ENCODE measurements at places on chromosomes 5 and 9.

DNA sequence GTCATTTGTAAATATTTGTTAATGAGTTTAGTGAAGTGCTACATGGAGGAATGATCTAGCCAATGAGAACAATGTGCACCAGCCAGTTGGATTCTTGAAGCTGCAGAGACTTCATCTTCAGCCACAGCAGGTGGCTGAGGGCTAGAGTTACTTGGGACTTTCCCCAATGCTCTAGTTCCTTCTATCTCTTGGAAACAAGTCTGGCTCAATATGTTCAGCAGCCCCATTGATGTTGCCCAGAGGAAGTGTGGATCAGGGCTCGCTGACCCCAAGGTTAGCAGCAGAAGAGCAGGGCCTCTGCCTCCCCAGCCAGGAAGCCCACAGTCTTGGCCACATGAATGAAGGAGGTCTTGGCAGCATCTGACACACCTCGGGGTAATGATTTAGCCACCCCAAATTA is 117.5 kb downstream of the SLC1A3 start:
- DNase-seq: no peak

- DNase-seq: no peak
These were observed 27.8 kb downstream of the CSF1R start for GRCh38 chr5:150058480-150059126.

DNA sequence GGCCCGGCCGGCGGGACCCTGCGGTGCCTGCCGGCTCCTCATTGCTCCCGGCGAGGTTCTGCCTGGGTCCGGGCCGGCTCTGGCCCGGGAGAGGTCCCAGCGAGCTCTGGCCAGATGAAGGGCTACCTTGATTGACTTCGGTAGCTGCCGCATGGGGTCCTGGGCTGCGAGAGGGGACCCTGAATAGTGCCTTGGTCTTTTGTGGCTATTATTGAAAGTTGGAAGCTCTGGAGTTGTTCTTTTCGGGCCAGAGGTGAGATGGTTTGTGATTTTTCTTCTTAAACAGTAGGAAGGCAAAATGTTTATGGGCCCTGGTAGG is 635 bp downstream of the NAA35 start:
- DNase-seq: no peak

GRCh38 chr5:94893412-94894135 is 275.1 kb downstream of the SLF1 start:
- DNase-seq: no peak

GRCh38 chr5:174145821-174146220 is 100.3 kb downstream of the NSG2 start:
- no peak for DNase-seq

- no peak for DNase-seq
These were observed 30.0 kb downstream of the OXCT1 start for GRCh38 chr5:41840251-41840650.

- DNase-seq: no peak
These were observed 66.8 kb downstream of the RAPGEF1 start for GRCh38 chr9:131673068-131673467.

GRCh38 chr5:14386884-14387624 is 194.5 kb upstream of the OTULINL start:
- no peak for DNase-seq

DNA sequence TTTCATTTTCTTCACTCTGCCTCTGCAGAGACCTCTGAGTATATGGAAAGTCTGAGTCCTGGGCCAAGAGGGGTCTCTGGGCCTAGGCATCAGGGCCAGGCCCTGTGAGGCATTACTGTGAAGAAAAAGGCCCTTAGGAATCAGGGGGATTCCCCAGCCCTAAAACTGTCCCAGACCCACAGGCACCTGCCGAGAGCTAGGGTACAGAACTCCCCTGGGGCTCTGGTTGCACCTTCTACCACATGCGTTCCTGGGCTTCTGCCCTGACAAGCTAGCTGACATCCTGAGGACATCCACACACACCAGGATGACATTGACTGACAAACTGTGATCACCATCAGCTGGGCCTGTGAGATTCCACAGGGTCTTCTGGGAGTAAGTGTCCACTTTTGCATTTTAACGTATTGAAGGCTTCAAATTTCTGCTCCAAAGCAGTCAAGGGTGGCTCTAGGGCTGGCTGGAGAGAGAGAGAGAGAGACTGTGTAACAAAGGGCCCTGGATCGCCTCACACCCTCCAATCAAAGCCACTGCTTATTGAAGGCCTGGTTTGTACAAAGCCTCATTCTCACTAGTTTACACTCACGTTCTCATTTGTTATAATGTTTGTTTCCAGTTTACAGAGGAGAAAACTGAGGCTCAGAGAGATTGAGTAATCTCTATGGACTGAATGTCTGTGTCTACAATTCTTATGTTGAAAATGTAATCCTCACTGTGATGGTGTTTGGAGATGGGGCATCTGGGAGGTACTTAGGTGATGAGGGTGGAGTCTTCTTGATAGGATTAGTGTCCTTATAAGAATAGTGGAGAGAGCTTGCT is 45.1 kb downstream of the TGFBI start:
- no peak for DNase-seq

- no peak for DNase-seq
These were observed 91.8 kb downstream of the PDE8B start for GRCh38 chr5:77302247-77302646.

- no peak for DNase-seq
These were observed 23.1 kb upstream of the FGF10 start for GRCh38 chr5:44412286-44412685.

- DNase-seq: no peak
These were observed 5.4 kb downstream of the RAD17 start for GRCh38 chr5:69374911-69375446.

DNA sequence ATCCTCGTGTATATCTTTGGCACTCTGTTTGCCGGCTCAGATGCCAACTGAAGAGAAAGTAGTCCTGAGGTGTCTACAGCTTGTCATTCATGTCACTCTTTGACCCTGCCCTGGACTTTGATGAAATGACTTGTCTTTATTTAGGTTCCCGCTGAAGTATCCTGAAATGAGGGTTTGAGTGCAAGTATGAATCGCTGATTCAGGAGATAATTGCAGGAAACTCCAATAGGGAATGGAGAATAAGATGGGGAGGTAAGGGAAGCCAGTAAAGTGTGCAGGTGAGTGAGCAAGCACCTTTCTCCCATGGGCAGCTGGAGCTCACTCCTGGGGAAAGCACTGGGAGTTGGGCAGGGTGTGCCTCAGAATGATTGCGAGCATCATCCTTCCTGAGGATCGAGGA is 50.3 kb upstream of the ZFR start:
- DNase-seq: no peak

GRCh38 chr9:117656002-117656401 is 48.2 kb upstream of the TLR4 start:
- DNase-seq: no peak

DNA sequence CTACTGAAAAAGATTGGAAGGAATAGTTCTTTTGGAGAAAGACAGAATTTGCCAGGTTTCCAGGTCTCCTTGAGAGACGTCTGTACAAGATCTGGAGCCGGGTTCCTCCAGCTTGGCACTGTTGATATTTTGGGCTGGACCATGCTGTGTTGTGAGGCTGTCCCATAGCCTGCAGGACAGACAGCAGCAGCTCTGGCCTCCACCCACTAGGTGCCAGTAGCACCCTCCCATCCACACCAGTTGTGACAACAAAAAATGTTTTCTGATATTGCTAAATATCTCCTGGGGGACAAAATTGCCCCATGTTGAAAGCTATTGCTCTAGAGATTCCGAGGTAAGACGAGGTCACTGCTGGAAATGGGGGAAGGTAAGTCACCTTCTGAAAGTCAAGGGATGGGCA is 287.7 kb upstream of the DAP start:
- no peak for DNase-seq

DNA sequence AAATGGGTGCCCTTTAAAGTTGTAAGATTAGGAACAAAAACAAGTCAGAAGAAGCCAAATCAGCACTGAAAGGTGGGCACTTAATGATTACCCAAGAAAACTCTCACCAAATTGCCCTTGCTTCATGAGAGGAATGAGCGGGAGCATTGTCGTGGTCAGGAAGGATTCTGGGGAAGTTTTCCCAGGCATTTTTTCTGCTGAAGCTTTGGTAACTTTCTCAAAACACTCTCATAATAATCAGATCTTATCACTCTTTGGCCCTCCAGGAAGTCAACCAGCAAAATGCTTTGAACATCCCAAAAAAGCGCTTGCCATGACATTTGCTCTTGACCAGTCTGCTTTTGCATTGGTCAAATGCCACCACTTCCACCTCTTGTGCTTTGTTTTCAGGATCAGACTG is 10.4 kb upstream of the PCDHGC3 start:
- DNase-seq: no peak

GRCh38 chr5:9653811-9654210 is 23.7 kb upstream of the TAS2R1 start:
- no peak for DNase-seq

- no peak for DNase-seq
These were observed 263.6 kb downstream of the FANCC start for GRCh38 chr9:95053611-95054570.

DNA sequence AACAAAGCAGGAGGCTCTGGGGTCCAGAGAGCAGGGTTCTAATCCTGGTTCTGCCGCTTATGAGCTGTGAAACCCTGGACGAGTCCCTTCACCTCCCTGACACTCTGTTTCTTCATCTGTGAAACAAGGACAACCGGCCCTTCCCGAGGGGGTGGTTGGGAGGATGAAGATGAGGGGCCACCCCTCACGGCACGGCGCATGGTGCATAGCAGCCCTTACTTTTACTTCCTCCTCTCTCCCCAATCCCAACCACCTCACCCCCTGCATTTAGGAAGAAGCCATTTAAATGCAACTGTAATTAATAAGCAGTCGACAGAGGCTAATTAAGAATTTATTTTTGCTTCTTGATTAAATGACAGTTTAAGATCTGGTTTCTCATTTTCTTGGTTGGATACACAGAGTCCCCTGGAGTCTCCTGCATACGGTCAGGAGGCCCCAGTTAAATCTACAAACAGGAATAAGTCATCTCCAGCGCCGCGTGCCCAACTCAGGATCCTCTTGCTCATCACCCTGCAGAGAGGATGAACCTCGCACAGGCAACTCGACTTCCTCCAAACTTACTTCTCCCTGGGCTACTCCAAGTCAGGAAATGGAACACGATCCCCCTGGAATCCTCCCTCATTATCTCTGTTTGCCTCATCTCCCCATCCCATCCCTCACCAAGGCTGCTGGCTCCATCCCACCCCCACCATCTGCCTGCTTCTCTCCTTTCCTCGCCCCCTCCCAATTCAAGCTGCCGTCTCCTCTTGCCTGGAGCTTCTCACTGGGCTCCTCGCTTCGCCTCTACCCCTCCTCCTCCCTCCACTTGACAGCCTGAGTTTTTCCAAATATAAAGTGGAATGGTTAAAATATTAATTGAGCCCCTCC is 95.9 kb downstream of the HRH2 start:
- DNase-seq: no peak

GRCh38 chr9:84154320-84154719 is 173.7 kb downstream of the RMI1 start:
- DNase-seq: no peak

- DNase-seq: no peak
These were observed 139.5 kb upstream of the DMRTA1 start for GRCh38 chr9:22307013-22307711.

DNA sequence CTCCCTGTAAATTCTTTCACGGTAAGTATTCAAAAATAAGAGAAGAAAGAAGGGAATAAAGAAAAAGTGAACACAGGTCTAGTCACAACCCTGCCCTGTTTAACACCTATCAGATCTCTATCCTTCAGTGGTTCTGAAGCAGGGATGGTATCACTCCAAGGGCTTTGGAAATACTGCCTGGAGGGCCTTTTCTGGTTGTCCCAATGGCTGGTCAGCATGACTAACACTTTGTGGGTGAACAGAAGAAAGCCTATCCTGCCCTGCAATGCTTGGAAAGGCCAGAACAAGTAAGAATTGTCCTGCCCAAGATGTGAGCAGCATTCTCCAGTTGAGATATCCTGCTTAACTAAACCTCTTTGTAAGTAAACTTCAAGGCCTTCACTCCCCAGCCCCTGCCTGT is 124.9 kb downstream of the TMEM167A start:
- DNase-seq: no peak

DNA sequence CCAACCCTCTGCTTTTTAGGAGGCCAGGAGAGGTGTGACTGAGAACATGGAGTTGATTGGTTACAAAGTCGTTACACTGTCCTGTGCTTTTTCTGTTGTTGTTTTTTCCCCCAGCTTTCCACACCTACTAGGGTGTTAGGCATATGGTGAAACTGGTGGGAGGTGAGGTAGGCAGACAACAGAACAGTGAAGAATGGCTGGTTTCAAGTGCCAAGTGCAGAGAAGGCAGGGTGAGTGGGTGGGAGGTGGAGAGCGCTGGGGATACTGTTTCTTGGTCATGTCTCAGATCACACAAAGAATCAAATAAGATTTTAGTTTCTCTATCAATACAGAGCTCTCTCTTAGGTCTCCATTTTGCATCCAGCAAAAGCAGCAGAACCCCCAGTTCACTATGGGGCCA is 2.2 kb upstream of the SPTAN1 start:
- peak; percentile 65 for DNase-seq

DNA sequence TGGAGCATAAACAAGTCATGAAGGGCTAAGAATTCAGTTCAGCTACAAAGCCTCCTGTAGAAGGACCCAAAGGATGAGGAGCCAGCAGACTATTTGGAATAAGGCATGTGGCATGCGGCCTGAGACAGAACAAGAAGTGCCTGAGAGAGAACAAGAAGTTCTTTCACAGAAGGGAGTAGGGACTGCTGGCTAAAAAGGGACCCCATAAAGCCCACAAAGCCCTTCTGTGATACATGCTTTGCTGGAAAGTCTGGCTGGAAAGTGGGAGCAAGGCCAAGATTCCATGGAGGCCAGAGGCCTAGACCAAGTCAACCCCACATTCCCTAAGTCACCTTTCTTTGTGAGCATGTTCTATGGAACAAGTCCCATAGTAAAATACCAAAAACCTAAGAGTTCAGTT is 35.9 kb upstream of the UBAP2 start:
- DNase-seq: no peak

DNA sequence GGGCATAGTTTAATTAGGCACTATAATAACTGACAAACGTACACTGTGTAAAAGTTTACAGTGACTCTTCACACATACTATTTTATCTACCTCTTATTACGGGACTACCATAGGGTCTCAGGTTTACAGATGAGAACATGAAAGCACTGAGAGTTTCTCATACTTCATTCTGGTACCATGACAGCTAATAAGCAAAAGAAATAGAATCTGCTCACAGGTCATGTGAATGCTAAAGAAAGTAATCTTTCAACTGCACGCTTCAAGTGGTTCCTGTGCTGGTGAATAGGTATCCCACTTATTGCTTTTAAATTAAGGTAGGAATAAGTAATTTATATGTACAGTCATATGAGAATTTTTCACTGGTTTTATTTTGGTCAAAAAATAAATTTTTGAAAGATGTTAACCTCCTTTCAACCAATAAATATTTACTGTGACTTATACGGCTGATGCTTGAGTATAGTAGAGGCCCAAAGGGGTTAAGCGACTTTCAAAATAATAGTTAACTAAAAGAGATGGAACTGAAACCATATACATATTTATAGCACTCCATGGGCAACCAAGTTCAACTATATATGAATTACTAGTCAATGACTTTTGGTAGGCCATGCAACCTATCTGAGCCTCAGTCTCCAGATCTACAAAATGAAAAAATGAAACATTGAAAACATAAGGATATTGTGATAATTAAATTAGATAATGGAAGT is 8.1 kb downstream of the CDKN2A start:
- no peak for DNase-seq

- peak; percentile 76 for DNase-seq
These were observed 8.3 kb downstream of the TMEM250 start for GRCh38 chr9:136110082-136111061.

Measured in activated CD8-positive, alpha-beta memory T cell treated with anti-CD3 and anti-CD28 coated beads for 24 hours (primary cell).